ENCODE measurements at places on chromosomes 7 and 10. TPM values are rescaled to one million over a fixed set of nuclear protein-coding genes. Genes with fewer than 3 reads are reported as not detected.

The KEL gene
- total RNA-seq: 0.82 TPM

- no peak for DNase-seq
Measured at GRCh38 chr7:146635205-146636032, 518.8 kb downstream of the CNTNAP2 start.

DNA sequence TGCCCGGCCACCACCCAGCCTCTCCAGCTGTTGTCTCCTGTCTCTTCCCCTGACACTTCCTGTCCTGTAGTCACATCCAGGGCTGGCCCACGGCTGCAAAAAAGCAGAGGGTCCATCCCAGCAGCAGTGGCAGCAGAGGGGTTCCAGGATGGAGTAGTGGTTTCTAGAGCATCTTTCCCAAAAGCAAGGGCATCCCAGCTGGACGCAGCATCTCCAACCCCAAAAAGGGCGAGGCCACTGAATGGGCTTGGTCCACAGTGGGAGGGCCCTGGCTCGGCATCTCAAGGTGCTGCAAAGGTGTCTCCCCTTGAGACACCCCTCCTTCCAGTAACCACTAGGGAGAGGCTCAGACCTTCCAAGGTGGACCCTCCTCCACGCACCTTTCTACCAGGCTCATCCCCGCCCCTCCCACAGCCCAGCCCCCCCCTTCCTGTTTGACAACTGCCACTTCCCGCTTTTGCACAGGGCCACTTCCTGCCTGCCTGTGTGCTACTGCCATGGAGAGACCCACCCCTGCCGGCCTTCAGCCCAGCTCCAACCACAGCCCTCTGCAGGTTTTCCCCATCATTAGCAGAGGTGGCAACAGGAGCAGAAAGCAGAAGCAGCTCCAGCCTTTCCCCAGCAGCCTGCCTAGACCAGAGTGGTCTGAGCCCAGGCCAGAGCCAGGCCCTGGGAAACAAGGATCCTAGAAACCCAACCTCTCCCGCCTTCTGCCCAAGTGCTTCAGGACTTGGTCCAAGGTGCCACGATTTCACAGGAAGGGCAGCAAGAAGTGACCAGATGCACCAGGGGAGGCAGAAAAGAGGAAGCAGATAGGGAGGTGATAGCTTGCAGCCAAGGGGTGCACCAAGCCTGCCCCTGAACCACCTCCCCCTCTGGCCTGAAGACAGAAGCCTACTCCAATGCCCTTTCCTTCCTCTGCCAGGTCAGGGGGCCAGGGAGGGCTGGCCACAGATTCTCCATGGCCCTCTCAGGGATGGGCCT lies 8.6 kb downstream of the CAMK2G start:
- no peak for DNase-seq

DNA sequence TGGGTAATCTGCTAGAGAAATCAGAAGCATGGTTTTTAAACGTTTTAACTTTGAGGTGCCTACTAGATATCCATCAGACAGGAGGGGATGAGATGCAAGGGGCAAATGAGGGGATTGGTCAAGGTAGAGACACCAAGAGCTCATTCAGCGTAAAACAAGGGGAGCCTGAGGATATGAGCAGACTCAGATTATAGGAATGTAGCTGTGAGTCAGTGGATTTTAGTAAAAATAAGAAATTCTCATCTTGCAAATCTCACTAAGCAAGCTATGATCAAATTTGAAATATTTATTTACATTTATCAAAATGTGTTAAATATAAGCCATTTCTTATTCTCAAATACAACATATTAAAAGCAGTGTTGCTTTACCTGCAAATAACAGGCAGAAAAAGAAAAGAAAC lies 21.4 kb upstream of the TFEC start:
- DNase-seq: no peak

DNA sequence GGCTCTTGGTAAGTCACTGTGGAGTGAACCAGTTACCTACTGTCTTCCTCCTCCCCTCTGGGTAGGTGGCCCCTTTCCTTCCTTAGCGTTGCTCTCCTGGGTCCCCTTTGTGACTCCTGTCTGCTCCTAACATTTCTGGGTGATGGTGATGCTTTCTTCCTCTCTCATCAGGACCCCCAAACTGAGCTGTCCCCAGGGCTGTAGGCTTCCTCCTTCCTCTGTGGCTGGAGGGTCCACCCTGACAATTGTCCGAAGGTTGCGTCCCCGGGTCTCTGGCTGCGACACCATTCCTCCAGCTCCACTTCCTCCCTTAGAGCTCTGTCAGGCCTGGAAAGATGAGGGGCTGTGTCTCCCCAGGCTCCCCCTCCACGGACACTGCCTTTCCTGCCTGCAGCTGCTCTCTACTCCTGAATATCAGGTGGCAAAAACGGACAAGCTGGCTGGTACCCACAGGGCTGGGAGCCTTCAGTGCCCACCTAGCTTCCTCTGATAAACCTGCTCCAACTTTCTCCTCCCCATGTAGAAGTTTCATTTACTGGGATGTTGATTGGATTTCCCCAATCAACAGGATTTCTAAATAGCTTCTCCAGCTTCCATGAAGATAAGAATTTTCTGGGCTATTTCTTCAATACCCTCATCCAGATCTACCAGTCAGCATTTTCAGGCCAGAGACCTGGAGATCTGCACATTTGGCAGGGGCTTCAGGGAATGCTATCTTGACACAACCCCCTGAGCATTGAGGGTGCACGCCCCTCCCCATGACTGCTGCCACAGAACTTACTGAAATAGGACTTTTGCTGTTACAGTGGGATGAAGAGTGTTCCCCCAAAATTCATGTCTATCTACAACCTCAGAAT lies 506.5 kb downstream of the TCERG1L start:
- no peak for DNase-seq

DNA sequence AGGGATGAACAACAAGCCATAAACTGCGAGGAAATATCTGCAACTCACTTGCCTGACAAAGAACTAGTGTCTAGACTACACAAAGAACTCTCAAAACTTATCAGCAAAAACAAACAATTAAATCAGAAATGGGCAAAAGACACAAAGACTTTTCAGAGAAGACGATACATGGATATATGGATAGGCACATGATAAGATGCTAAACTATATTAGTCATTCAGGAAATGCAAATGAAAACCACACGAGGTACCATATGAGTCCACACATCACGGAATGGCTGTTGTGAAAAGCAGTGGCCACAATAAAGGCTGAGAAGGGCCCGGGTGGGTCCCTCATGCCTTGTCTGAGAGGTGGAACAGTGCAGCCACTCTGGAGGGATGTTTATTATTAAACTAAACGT lies 267.8 kb downstream of the WDR37 start:
- DNase-seq: no peak

The EN2 gene
- not detected for total RNA-seq

All from frontal cortex (tissue), 4 donors.